ENCODE measurements at places on chromosomes 1 and 21.

- no peak for DNase-seq
These were observed 10.3 kb upstream of the PHC2 start for GRCh38 chr1:33441088-33441745.

GRCh38 chr1:50973875-50974617, 4.0 kb downstream of the CDKN2C start:
- peak; percentile 47 for DNase-seq

DNA sequence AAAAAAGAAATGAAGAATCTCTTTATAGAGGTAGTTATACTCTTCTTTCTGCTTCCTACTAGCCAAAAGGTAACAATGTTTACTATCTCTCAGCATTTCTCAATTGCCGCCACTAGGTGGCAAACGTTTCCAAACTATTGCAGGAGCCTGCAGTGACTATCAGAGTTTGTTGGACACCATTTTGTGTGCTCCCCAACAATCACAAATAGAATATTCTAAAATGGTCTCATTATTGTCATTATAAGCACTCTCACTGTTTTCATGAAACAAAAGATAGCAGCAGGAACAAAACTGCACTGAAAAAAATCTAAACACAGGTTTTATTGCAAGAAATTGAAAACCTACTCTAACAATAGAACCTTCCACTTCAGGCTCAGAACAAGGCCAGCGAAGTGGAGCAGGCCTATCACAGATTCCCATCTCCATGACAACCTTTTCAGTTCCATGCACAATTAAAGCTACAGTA, 83.9 kb upstream of the PLPPR4 start:
- DNase-seq: peak; percentile 92

DNA sequence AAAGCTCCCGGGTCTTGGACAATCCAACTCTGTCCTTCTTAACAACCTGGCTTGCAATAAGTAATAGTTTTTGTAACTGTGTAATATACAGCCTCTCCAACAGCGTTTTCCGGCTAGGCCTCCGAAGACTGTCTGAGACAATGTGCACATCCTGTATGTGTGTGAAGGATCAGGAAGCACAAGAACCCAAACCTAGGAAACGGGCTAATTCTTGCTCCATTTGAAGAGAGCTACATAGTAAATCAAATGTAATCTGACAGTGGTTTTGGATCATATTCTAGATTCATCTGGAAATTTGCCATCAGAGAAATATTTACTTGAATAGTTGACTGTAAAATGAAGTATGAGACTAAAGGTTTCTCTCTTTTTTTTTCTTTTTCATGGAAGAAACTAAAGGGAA, 1.2 kb downstream of the GPR52 start:
- no peak for DNase-seq

DNA sequence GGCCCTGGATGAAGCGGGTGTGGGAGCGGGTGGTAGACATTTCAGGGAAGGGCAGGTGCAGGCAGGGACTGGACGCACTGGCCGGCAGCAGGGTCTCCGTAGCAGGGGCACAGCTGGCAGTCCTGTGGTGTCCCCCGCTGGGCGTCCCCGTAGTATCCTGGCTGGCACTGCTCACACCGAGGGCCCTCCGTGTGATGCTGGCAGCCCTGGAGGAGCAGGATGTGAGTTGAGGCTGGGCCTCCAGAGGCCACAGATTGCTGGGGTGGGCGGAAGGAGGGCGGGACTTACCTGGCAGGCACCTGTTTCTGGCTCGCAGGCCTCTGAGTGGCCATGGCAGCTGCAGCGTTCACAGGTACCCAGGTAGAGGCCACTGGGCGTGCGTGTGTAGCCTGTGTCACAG, 62.3 kb downstream of the LDLRAD2 start:
- no peak for DNase-seq

DNA sequence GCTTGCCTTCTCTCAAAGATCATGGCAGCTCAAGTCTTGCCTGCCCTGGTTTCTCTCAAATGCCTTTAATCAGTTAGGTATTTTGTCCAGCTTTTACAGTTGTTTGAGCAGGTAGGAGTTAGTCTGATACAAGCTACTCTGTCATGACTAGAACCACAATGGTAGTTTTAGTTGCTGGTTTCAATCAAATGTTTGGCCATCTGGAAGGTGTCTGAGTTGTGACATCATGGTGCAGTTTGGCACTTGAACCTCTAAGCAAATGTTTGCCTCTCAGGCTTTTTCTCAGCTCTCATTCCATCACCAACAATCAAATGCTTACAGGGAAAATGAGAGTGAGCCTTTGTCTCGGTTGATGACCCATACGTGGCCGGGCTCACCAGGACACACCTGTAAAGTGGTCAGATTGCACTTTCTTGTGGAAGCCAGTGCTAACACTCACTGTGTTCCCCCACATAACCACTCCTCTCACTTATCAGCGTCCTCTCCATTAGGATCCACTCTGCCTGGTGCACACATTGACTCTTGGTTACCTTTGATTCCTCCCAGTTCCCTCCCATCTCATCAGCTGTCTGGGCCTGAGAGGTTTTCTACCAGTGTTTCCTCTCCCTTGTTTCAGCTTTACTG, 67.5 kb downstream of the CCDC185 start:
- no peak for DNase-seq

GRCh38 chr1:118396829-118397495, 211.9 kb upstream of the SPAG17 start:
- DNase-seq: peak; percentile 17

- DNase-seq: no peak
These were observed 211.5 kb downstream of the LHX8 start for GRCh38 chr1:75345538-75346292.

DNA sequence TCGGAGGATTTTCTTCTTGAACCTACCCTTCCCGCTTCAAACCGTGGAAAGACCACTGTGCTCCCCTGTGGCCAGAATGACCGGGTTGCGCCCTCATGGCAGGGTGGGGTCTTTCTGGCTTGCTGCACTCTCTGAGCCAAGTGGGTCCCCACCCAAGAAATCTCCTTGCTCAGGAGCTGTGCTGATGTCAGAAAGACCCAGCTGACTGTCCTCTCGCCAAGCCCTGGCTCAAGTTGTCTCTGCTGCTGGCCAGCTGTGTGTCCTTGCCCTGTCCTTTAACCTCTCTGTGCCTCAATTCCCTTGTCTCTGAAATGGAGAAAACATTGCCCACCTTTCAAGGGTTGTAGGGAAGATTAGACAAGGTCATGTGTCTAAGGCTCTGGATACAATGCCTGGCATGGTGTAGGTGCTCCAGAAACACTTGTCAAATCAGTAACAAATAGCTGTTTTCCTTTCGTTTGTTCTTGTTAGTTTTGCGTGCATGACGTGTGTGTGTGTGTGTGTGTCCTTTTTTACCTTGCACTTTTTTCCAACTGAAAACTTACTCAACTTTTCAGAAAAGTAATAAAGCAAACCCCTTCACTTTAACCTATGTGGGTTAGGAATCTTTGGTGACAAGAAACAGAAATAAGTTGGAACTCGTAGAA, 41.1 kb upstream of the RPL11 start:
- no peak for DNase-seq

- DNase-seq: no peak
These were observed 178.8 kb upstream of the ARHGEF16 start for GRCh38 chr1:3275471-3276340.

DNA sequence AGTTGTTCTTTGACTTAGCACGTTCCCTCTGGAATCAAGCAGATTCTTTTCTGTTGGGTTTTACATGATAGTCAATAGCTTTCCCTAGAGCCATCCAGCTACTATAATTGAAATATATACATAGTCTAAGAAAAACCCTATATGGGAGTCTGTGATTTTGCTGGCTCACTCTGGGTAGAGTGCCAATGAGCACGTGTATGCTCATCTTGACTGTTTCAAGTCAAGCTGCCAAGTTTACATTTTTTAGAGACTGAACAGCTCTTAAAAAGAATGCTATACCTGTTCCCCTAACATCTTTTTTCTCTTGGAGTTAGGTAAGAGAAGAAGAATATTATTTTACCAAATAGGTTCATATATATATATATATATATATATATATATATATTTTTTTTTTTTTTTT, 182.8 kb upstream of the NRIP1 start:
- no peak for DNase-seq

- no peak for DNase-seq
These were observed 92.6 kb upstream of the BEND5 start for GRCh38 chr1:48869116-48869893.

- no peak for DNase-seq
These were observed 251.8 kb downstream of the TBX15 start for GRCh38 chr1:118736322-118736721.

DNA sequence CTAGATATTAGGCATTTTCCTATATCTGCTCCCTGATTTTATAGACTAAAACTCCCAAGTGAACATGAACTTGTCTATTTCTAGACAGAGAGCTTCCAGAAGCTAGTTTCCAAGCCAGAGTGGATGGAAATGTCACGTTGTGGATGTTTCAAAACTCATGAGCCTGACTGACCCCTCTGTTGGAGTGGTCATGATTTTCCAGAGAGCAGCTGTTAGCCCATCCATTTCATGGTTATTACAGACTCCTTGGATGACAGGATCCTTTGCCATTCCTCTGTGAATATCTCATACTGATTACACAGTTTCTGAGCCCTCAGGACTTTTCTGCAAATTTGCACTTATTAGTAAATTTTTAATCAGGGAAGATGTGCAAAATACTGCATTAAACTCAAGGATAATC, 76.8 kb upstream of the ATF3 start:
- no peak for DNase-seq

Data from pons (tissue), 1 donor.